ENCODE measurements at places on chromosomes 2 and 18. TPM values are rescaled to one million over a fixed set of nuclear protein-coding genes. Genes with fewer than 3 reads are reported as not detected.

DNA sequence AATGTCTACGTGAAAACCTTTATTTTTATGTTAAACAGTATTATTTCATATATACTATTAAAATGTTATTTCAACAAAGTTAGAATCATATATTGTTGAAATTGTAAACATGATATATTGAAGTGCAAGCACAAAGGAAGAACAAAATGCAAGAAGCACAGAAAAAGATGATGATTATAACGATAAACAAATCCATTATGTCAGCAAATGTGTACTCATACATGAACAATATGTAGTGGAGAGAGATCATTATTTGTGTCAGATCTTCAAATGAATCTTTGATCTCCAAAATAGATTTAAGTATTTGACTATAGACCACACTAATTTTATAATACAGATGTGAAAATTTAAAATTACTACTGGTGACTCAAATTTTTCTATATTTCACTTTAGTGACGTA lies 1104.4 kb upstream of the CRIM1 start:
- DNase-seq = no peak

DNA sequence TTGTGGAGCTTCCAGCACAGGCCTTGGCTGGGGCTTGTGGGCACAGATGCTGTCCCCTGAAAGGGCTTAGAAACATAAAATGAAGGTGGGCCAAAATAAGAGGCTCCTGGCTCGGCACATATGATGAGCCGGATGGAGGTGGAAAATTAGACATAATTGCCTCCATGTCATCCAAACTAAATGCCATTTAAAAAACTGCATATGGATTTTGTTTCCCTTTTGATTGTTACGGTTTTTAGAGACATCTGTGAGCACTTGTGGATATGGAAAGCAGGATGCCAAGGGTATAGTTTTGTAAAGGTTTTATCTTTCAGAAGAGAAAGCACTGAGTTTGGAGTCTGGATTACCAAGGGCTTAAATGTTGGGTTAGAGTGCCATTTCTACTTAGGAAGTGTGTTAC lies 498.3 kb downstream of the RIT2 start:
- DNase-seq = no peak

DNA sequence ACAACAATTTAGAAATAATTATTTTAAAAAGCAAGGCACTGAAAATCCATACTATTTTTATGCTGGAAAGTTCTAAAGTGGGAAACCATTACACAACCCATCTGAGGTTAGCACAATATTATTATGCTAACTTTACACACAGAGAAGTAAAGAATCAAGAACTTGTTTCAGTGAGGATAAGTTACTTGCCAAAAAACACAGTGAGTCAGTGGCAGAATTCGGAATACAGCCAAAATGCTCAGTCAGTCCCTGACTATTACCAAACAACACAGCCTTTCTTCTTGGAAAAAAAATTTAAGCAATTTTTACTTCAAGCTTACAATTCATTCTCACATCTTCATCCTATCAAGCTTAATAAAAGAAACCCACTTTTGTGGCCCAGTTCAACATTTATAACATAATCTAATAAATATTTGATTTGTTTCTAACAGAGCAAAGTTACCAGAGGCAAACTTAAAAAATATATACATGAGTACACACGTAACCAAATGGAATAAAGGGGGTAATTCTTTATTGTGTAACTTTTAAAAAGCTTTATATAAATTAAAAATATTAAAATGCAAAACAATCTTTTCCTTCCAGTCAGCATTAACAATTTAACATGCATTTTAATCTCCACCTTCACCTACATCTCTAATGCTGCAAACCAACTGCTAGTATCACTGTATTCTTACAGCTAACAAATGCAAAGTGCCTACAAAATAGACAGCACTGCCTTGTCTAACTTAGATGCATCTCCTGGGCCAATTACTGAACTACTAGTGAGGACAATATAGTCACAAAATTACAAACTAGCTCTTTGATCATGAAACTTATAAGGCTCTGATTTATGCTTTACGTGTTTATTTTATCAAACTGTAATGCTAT lies 55.2 kb downstream of the CCDC88A start:
- DNase-seq = no peak

- DNase-seq = no peak
Measured at GRCh38 chr2:16250056-16250425, 309.7 kb downstream of the MYCN start.

DNA sequence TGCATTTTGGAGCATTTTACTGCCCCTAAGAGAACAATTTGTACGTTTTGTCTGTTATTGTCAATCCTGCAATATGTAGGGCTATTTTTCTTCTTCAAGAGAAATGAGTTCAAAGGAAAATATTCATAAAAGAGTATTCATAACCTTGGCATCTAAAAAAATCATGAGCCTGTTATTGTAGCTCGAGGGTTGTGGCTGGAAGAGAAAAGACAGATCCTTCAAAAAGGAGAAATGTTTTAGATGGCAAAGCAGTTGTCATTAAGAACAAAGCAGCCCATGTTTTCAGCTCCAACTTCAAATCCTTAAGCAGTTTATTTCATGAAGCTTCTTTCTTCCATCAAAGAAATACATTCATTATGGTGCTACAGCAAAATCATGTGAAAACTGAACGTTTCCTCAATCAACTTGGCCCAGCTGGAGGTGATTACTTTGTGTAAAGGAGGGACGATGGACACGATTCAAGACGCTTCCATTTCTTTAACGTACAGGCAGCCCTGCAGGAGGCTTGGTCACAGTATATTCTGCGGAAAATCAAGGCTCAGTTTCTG lies 31.4 kb downstream of the QPCT start:
- no peak for DNase-seq

DNA sequence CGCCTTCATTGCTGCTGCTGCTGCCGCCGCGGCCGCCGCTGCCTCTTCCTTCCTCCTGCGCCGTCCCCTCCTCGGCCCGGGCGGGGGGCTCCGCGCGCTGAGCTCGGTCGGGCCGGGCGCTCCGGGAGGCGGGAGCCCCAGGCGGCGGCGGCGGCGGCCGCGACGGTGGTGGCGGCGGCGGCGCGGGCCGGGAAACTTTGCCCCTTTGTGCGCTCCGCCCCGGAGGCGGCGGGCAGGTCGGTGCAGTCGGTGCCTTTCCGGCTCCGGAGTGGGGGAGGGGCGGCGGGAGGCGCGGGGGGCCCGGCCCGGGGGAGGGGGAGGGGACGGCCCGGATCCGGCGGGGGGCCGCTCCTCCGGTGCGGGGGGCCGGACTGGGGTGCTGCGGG lies 205 bp downstream of the TET3 start:
- DNase-seq = no peak

LYPD6B gene
- total RNA-seq = 6.1 TPM

Measured in HCT116 (cell line).